ENCODE measurements at places on chromosomes 6 and 20. TPM values are rescaled to one million over a fixed set of nuclear protein-coding genes. Genes with fewer than 3 reads are reported as not detected.

BEND6 gene
- 6.9 TPM for total RNA-seq

HLA-G gene
- total RNA-seq, result not detected

PROKR2 gene
- not detected for total RNA-seq

CRISP3 gene
- total RNA-seq, result not detected

ADAM33 gene
- total RNA-seq, result 19.5 TPM

SRSF6 gene
- total RNA-seq, result 78.7 TPM

C4B gene
- 6.3 TPM for total RNA-seq

MLIP gene
- total RNA-seq, result 0.44 TPM

MMS22L gene
- 4.8 TPM for total RNA-seq

GTF2H4 gene
- 9.4 TPM for total RNA-seq

ASIP gene
- not detected for total RNA-seq

BPIFB1 gene
- not detected for total RNA-seq

DEFB132 gene
- total RNA-seq, result not detected

OPRM1 gene
- total RNA-seq, result not detected

GSTA3 gene
- not detected for total RNA-seq

SEL1L2 gene
- not detected for total RNA-seq

IRF4 gene
- total RNA-seq, result not detected

UNC93A gene
- not detected for total RNA-seq

PCNA gene
- total RNA-seq, result 231 TPM

MAS1 gene
- not detected for total RNA-seq

TPD52L1 gene
- 1.3 TPM for total RNA-seq

CBLN4 gene
- not detected for total RNA-seq

PROCR gene
- 48.8 TPM for total RNA-seq

LY86 gene
- total RNA-seq, result not detected

TAB2 gene
- total RNA-seq, result 25.4 TPM

BANF2 gene
- not detected for total RNA-seq

RAET1L gene
- not detected for total RNA-seq

PKIB gene
- 45.0 TPM for total RNA-seq

BEND3 gene
- 2.8 TPM for total RNA-seq

HLA-DMA gene
- total RNA-seq, result 1.5 TPM

SLC22A1 gene
- 0.44 TPM for total RNA-seq

SLC52A3 gene
- total RNA-seq, result not detected

PAX1 gene
- total RNA-seq, result not detected

ULBP1 gene
- total RNA-seq, result 0.86 TPM

ERVFRD-1 gene
- 0.22 TPM for total RNA-seq

NFATC2 gene
- 4.7 TPM for total RNA-seq

E2F1 gene
- total RNA-seq, result 19.8 TPM

PNISR gene
- 71.0 TPM for total RNA-seq

PRL gene
- total RNA-seq, result not detected

HECA gene
- total RNA-seq, result 14.7 TPM

C6orf118 gene
- total RNA-seq, result not detected

CRYBG1 gene
- total RNA-seq, result 3.1 TPM

ABHD12 gene
- 47.2 TPM for total RNA-seq

NOTCH4 gene
- 0.44 TPM for total RNA-seq
